ENCODE measurements at places on chromosomes 5 and 9.

GRCh38 chr5:134226441-134227192 lies 744 bp upstream of the PPP2CA start:
- DNase-seq: no peak

DNA sequence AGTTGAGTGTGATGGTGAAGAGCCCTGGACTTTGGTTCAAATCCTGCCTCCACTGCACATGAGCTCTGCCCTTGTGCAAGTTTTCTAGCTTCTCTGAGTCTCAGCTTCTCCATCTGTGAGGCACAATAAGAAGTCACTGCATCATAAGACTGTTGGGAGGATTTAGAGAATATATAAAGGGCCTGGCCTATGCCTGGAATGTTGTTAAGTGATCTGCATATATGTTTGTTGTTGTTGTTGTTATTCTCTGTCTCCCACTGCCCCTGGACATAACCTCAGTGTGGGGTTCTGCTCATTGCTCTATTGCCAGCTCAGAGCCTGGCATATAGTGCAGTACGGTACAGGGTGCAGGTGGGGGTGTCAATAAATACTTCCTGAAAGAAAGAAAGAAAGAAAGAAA lies 40.3 kb upstream of the EEIG1 start:
- DNase-seq: no peak

GRCh38 chr5:163451489-163451888 lies 8.4 kb downstream of the NUDCD2 start:
- DNase-seq: no peak

GRCh38 chr5:121797681-121798518 lies 53.8 kb upstream of the FTMT start:
- no peak for DNase-seq

- DNase-seq: no peak
Measured at GRCh38 chr5:103446813-103447212, 115.8 kb downstream of the NUDT12 start.

GRCh38 chr9:32787816-32788215 lies 4.5 kb downstream of the TMEM215 start:
- no peak for DNase-seq

GRCh38 chr5:15620501-15620900 lies 120.5 kb downstream of the FBXL7 start:
- DNase-seq: no peak

DNA sequence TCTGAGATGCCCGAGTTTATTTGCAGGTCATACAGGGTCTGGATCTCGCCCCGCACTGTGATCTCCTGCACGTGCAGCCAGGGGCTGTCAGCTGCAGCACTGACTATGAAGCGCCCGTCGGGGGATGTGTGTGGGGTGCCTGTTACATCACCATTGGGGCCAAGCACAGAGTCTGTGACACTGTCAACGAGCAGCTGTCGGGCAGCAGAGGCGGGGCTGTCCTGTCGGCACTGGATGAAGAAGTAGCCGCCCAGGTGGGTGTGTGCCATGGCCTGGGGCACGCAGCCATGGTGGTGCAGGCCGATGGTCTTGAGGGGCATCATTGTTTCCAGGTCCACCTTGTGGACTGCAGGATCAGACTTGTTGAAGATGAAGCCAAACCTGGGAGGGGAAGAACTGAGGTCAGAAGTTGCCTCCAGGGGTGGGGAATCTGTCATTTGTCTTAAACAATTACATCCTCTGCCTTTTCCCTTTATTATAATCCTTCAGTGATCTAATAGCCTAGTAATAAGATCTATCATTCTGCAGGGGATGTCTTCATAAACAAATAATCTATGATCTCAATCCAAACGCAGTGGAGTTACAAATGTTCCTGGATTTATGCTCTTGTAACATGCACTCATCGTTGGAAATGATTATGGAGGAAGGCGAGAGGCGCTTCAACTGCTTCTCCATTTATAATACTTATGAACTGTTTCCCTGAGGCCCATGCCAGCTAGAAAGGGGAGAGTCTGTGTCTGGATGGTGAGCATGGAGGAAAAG lies 147.8 kb downstream of the HSPA4 start:
- DNase-seq: no peak

DNA sequence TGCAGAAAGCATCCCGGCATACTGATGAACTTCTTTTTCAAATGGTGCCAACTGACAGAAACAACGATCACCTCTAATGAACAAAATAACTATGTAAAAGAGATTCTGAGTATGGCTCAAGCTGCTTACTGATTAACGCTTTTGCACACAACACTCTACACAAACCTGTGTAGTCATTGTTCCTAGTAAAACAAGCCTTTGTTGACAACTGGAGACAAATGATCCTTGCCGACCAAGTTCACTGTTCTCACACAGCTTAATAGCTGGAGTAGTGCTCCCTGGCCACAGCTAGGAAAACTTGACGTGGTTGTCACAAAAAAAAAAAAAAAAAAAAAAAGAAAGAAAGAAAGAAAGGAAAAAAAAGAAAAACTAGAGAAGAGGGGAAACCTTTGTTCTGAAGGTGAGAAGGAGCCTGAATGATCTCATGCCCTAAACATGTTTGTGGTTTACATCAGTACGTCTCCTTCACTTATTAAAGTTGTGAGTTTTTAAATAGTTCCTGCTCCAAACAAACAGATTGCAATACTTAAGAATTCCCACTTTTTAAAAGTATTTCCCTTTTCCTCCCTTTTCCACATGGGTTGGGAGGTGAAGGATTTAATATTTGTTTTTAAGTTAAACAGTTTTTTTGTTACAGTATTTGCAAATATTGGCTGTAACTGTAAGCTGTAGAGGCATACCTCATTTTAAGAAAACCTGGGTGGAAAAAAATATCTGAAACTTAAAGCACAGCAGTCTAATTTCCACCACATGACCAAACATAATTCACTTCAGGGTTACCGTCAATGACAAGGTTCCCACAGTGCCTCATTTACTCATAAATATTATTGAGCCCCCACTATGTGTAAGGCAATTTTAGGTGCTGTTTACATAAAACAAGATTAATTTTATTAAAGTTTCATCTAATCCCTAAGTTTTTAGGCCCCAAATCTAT lies 63.7 kb downstream of the GLIS3 start:
- DNase-seq: no peak

DNA sequence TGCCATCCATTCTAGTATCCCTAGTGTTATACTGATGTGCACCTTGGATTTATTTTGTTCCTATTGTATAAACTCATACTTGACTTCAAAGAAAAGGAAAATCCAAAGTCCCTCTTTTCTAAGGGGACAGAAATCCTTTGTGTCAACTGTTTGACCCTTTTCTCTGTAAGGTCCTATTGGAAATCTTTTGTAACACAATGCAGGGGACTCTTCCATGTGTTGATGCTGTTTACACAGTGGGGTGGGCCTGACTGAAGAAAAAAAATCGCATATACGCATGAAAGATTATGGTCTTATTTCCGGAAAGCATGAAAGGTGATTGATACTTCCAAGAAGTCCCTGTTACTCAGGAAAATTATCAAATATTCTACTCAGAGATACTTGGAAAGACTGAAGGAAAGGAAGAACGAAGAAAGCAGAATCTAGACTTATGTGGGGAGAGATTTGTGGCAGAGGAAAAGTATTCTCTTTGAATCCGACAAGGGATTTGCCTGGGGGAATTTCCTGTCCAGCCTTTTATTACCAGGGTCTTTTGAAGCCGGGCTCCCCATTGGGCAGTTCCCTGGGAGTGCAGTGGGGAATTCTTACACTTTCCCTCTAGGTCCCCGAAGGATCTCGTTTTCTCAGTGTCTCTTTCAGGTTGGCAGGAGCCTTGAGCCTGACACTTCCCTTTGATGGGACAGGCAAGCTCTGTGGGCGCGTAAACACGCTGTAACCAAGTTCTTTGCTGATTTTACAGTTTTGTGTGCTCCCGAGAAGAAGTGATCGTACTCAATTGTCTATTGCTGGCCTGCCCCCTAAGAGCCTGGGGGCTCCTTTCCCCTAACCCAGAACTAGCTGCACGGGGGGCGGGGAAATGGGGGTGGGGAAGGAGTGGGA lies 779 bp upstream of the VCAN start:
- DNase-seq: no peak

- no peak for DNase-seq
Measured at GRCh38 chr5:121628783-121629182, 222.9 kb upstream of the FTMT start.

DNA sequence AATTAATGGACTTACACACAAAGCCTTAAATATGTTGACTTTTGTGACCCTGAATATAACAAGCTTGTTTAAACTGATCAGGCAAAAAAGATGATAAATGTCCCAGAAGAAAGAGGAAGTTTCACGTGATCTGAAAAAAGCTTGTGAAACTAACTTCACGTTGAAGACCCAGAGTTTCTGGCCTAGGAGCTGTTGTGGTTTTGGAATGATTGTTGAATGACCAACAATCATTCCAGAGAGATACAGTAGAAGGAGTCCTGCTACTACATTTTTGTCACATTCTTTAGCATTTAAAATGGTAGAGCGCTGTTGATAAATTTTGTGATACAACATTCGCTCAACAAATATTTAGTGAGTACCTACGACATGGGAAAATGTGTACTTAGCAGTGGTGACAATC lies 143.1 kb upstream of the FBN2 start:
- no peak for DNase-seq

GRCh38 chr5:118468085-118468484 lies 520.3 kb downstream of the DTWD2 start:
- DNase-seq: no peak

DNA sequence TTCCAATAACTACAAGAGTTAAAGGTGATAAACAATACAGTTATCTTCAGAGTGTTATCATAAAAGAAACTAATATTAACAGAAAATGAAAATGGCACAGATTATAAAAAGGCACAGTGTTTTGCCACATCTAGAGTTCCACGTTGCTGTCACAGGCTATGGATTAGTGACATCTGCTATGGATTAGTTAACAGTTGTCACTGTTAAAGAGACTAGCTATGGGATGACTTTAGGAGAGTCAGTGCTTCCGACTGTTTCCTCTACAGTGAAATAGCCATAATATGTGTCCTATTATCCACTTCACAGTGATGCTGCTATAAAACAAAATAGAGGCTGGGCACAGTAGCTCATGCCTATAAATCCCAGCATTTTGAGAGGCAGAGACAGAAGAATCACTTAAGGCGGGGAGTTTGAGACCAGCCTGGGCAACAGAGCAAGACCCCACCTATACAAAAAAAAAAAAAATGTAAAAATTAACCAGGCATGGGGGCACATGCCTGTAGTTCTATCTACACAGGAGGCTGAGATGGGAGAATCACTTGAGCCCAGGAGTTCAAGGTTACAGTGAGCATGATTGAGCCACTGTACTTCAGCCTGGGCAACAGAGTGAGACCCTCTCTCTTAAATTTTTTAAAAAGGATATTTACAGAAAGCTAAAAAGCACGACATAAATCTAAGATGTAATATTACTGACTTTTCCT lies 19.7 kb downstream of the MAPKAP1 start:
- DNase-seq: no peak

DNA sequence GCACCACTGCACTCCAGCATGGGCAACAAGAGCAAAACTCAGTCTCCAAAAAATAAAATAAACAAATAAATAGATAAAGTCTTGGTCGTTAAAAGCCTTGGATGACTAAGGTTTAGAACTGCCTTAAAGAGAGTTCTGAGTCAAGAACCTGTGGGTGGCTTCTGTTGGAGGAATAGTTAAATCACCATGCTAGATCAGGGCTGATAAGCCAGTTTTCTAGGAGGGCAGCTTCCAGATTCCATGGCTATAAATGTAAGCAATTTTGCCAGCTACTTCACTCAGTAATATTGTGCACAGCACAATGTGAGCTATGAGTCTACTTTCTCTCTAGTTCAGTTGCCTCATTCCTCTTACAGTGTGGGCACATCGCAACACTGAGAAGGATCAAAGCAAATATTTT lies 242.1 kb upstream of the NUDT12 start:
- DNase-seq: no peak

DNA sequence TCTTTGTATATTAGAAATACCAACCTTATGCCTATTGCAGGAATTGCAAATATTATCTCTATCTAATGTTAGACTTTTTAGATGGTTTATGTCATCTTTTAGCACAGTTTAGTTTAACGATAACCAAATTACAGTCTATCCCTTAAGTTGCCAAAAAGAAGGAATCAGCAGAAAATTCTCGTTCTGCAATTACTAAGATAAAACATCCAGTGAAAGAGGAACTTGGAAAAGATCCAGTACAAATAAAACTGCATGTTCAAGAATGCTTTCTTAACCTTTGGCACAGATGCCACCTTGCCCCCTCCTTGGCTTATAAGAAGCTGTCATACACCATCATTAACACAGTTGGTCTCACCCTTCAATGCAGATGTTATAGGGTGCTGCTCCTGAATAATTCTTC lies 124.0 kb downstream of the SEMA5A start:
- no peak for DNase-seq

- DNase-seq: no peak
Measured at GRCh38 chr5:10367579-10367978, 14.1 kb downstream of the MARCHF6 start.

DNA sequence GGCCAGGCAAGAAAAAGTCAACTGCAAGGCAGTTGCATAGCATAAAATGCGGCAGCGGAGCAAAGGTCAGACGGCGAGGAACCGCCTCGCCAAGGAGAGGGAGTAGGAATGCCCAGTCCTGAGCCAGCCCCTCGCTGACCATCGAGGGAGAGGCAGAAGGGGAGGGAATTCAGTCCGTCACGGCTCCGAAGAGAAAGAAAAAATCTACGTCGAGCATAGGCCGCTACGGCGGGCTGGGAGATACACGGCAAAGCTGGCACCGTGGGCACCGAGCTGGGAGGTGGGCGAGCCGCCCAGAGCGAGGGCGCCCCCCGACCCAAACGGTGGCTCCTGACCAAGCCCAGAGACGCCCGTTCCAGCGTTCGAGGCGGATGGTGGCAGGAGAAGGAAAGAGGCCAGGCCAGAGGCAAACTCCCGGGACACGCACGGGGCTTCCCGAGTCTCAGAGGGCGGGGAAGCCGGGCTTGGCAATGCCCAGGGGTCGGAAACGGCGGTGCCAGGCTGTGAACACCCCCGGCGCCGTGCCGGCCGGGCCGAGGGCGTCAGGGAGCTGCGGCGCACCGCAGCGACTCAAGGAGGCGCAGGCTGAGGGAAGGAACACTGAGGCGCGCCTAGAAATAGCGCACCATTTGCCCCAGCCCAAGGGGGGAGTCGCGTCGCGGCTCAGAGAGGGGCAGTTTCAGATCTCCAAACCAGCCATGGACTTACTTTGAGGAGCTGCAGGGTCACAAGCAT lies 518 bp downstream of the SPRY4 start:
- DNase-seq: no peak

DNA sequence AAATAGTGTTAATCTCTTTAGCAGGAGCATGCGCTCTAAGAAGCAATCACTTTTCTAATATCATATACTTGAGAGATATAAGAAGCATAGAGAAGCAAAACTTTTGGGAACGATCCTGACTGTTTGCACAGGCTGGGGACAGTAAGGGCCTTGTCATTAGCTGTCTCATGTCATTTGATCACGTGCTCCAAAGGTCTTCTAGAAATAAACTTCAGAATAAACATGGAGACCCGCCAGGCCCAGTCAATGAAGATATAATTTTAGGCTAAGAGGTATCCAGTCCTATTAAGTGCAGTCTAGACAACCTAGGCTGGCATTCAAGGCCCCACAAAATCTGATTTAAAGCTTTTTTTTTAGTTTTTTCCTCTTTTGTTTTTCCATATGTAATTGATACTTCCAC lies 111.0 kb upstream of the APC start:
- DNase-seq: no peak

- DNase-seq: no peak
Measured at GRCh38 chr9:116749176-116749575, 62.1 kb downstream of the TRIM32 start.

- no peak for DNase-seq
Measured at GRCh38 chr5:95958310-95959014, 3.2 kb downstream of the ELL2 start.

Data from NCI-H187 (cell line).